ENCODE measurements at places on chromosomes 7 and 10. TPM values are rescaled to one million over a fixed set of nuclear protein-coding genes. Genes with fewer than 3 reads are reported as not detected.

Gene RPEL1
- 0.13 TPM for total RNA-seq

Gene ECHDC3
- 9.3 TPM for total RNA-seq

DNA sequence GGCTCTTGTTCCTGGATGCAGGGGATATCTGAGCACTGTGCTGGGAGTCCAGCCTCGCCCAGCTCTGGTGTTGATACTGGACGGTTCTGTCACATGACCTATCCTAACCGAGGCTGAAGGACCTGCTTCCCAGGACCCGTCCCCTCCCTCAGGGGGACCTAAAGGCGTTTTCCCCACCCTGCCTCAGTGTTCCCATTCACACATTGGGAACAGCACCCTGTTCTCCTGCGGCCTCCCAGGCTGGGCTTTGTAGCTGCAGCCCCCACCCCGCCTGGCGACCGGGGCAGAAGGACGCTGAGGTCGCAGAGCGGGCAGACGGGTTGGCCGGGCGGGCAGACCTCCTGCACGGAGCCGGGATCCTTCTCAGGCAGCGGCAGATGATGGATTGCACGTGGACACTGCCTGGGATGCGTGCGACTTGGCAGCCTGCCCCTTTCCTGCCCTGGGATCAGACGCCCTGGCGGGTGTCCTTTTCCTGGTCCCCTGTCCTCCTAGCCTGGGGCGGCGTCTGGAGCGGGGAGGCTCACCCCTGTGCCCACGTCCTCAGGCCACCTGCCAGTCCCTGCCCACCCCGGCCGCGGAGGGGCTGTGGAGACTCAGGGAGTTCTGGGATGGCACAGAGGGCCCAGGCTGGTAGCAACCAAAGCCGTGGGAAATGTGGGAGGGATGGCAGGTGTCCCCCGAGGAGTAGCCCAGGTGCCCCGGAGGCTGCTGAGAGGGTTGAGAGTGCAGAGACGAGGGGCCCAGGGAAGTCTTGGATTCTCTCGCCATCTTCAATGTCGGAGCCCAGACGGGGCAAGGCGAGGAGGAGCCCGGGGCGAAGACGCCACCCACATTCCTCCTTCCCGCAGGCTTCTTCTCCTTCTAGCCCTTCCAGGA, 17.2 kb upstream of the PSMG3 start:
- DNase-seq = no peak

Gene LGI1
- 1.2 TPM for total RNA-seq

- no peak for DNase-seq
Measured at GRCh38 chr7:19224951-19225350, 79.7 kb upstream of the FERD3L start.

DNA sequence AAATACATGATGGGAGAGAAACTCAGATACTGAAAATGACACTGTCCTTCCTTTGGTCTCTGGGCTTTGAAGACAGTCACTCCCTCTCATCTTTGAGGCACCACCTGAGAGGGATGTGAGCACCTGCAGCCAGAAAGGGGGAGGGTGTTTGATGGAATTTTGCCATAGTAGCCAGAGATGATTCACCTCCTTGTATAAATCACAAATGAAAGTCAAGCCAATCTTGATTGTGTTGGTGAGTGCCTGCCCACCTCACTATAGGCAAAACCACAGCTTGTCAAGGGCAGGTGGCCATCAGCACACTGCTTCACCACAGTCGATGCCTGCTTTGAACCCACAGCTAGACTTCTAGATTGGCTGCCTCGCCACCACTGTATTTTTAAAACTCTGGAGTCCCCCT, 48.2 kb downstream of the PON1 start:
- DNase-seq = no peak

DNA sequence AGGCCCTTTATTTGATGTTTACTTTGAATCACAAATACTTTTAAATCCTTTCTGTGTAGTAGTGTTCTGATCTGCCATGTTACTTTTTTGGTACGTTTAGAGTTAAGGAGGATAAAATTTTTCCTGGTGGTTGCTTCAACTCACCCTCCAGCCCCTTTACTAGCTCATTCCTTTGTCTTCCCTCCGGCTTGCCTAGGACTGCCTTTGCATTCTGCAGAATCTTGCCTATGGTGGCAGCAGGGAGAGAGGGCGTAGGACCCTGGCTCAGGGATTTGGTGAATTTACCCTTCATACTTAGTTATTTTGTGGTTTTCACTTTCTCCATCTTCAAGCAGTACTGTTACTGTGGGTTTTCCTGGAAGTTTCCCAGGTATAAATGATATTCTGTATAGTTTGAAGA, 833.5 kb downstream of the XPNPEP1 start:
- DNase-seq = no peak

GRCh38 chr7:124943472-124943871, 13.8 kb upstream of the POT1 start:
- no peak for DNase-seq

Gene ZNF789
- total RNA-seq = 15.1 TPM

- no peak for DNase-seq
Measured at GRCh38 chr10:30991647-30992011, 40.0 kb downstream of the ZNF438 start.

Gene SEMA3A
- 60.0 TPM for total RNA-seq

Gene GSDME
- total RNA-seq = 5.8 TPM

DNA sequence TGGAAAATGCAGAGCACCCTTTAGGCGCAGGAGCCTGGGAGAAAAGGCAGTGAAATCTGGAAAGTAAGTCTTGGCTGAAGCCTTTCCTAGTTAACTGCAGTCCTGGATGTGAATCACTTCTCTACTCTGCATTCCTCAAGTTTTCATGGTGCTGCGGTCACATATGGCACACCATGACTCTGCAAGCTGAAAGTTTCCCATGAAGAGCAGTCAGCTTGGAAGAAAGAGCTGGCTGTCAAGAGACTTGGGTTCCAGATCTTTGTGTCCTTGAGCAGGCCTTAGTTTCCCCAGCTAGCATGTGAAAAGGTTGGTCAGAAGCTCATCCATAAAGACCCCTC, 548.3 kb downstream of the SORCS3 start:
- no peak for DNase-seq

GRCh38 chr10:11416974-11417373, 194.5 kb downstream of the USP6NL start:
- no peak for DNase-seq

DNA sequence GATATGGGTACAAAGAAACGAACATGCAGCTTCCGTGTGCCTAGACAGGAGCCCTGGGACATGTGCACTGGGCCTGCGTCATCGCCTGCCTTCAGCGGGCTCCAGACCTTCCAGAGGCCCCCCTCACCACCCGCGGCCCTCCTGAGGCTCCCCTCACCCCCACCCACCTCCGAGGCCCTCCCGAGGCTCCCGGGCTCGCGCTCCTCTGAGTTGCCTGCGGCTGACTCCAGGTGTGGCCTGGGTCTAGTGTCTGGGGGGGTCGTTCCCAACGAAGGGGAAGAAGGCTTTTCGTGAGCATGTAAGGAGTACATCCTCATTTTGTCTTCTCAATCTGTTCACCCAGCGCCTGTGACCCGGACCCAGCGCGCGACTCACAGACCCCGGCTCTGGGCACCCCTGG, 177.3 kb upstream of the ZNF32 start:
- no peak for DNase-seq

- DNase-seq = no peak
Measured at GRCh38 chr10:48694371-48695030, 9.8 kb downstream of the WDFY4 start.

- DNase-seq = no peak
Measured at GRCh38 chr7:63070696-63071095, 928.0 kb upstream of the ZNF722 start.

- no peak for DNase-seq
Measured at GRCh38 chr7:117908031-117908795, 35.0 kb upstream of the CTTNBP2 start.

Gene DIP2C
- 7.6 TPM for total RNA-seq

GRCh38 chr7:117071551-117071950, 118.2 kb downstream of the ST7 start:
- DNase-seq = no peak

Gene ENKUR
- 0.26 TPM for total RNA-seq

Gene C10orf62
- 0.31 TPM for total RNA-seq

DNA sequence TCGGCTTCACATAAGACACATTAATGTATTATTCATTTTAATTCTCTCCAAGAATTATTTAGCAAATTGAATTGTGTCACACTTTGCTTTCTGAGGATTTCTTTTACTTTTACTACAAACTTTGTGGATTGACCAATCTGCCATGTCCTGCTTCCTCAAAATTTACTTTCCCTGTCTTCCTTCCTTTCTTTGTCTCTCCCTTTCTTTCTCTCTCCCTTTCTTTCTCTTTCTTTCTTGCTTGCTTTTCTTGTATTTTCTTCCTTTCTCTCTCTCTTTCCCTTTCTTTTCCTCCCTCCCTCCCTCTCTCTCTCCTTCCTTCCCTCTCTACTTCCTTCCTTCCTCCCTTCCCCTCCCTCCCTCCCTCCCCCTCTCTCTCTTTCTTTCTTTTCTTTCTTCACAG, 37.8 kb downstream of the SP8 start:
- DNase-seq = no peak

DNA sequence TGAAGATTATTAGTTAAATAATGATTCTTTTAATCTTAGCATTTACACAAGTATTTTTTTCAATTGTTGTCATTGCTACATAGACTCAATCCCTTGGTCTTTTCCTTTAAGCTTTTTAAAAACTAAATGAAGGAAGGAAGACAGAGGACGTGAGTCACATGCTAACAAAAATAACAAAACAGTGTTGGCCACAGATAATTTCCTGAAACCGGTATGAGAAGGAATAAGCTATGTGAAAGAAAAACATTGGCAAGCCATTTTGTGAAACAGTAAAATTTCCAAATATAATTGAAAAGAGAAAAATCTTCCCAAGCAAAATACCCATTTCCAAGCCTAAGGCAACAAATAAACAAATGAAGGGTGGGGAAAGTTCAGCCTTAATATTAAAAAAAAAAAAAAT, 223.0 kb downstream of the AHR start:
- no peak for DNase-seq

Gene ALOX5
- 3.7 TPM for total RNA-seq

- DNase-seq = no peak
Measured at GRCh38 chr10:96452494-96453153, 61.1 kb downstream of the TLL2 start.

Gene CDC14C
- total RNA-seq = not detected

Gene HELLS
- 262 TPM for total RNA-seq

- no peak for DNase-seq
Measured at GRCh38 chr10:38102880-38103279, 8.7 kb downstream of the ZNF37A start.

DNA sequence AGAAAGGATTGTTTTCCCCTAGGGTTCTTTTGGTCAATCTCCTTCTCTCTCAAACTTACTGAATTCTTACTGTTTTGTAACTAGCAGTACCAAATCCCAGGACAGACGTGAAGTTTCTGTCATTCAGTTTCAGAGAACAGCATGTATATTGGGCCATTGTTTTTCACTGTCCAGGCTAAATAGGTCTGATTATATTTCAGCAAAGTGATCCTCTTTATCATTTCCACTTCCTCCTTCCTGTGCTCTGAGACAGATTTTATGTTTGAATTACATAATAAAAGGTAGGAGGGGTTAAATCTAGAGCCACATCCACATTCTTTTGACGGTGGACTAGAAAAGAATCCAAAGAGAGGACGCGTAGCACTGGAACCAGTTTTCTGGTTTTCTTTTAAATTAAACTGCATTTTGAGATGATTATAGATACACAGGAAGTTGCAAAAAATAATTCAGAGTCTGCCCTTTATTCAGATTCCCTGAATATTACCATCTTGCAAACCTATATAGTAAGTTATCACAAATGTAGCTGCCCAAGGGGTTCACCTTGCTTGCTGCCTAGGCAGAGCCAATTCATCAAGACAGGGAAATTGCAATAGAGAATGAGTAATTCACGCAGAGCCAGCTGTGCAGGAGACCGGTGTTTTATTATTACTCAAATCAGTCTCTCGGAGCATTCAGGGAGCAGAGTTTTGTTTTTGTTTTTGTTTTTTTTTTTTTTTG, 40.1 kb downstream of the AKR1E2 start:
- DNase-seq = no peak

Gene TAS2R4
- 0.66 TPM for total RNA-seq

GRCh38 chr10:95637140-95637539, 19.4 kb downstream of the ALDH18A1 start:
- DNase-seq = no peak

Gene IQUB
- total RNA-seq = 0.39 TPM

DNA sequence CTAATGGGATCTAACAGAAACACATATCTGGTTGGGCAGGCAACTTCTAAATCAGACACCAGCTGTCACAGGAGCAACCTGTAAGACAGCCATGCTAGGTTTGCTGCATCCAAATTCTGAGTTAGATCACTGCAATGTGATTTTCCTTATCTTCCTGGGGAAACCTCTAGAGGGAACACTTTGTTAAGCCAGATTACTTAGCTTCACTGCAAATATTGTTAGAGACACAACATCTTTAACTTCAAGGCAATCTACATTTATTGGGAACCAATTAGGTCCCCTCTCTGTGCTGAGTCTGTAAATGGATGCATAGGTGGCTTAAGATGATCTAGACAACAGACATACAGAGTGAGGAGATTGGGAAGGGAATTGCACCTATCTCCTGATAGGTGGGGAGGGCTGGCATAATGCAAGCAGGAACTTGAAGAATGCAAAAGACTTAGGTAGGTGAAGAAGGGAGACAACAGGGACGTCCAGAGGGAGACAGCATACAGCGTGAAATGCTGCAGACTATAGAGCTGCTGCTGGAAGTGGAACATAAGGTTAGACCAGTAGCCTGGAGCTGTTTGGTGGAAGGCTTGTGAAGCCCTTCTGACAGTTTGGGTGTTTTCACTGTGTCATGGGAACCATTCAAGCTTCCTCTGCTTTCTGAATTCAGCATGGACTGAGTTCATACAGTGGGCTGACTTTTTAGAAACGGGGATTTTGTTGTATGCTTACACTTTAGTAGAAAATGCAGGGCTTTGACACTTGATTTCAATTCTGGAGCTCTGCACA, 109.8 kb upstream of the ELMO1 start:
- no peak for DNase-seq

GRCh38 chr10:33950206-33950605, 615.7 kb upstream of the NRP1 start:
- no peak for DNase-seq

DNA sequence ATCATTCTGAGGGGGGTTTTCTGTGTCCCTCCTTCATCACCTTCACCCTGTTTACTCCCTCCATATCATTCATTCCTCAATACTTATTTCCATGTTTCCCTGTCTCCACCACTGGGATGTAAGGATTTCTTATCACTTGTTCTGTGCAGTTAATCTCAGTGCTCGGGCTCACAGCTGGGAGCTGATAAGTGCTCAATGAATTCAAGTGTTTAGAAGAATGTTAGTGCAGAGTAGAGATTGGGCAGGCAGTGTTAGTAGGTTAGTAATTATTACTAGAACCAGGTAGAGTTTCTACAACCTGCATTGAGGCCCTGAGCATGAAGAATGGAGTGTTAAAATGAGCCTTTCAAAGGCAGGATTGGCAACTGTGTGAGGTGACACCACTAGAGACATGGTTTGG, 458.1 kb downstream of the AUTS2 start:
- DNase-seq = no peak

All from H9 (cell line).